Activated CD4-positive, alpha-beta T cell treated with anti-CD3 and anti-CD28 coated beads for 36 hours (primary cell): ENCODE measurements at places on chromosomes 3 and 15.

- DNase-seq, result no peak
Observed at GRCh38 chr15:25468611-25469010, 29.8 kb upstream of the UBE3A start.

- no peak for DNase-seq
Observed at GRCh38 chr15:28725556-28725955, 13.3 kb upstream of the GOLGA8M start.

- no peak for DNase-seq
Observed at GRCh38 chr3:133994166-133994890, 35.4 kb downstream of the SLCO2A1 start.

DNA sequence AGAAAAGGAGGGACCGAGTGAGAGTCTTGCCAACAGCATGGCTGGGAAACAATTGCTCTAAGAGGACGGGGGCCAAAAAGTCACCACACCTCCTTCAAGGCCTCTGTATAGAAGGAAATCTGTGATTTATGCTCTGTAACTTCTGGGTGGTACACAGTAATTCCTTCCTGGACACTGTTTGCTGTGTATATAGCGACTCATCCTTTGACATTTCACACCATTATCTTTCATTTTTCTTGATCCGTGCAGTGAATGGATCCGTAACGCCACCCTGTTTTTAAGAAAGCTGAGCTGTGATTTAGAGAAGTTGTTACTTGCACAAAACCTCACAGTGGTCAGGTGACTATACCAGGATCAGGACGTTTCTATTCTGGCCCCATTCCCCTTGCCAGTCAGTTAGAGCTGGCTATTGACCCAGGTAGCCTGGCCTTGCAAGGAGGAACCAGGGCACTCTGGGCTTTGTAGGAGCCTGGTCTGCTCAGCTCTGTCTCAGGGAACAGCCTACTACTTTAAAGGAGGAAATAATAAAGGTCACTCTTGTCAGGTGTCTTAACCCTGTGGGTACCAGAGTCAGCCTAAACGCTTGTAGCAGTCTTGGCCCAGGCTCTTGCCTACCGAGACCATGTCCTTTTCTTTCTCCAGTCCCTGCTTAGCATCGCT lies 86.5 kb upstream of the MYZAP start:
- DNase-seq, result no peak
